Spinal cord (tissue), 10 donors: ENCODE measurements at places on chromosomes 16 and 17. TPM values are rescaled to one million over a fixed set of nuclear protein-coding genes. Genes with fewer than 3 reads are reported as not detected.

The HBA1 gene
- polyA plus RNA-seq, result 1,075 TPM

The SSTR5 gene
- 0.96 TPM for polyA plus RNA-seq

- H3K4me1 ChIP-seq, result peaks cover 59% of the 10 kb centered on the region
- no peak overlapping the region for H3K4me3 ChIP-seq
- no peaks in the 10 kb centered on the region for H3K36me3 ChIP-seq
- peak; percentile 37 for DNase-seq
- peak overlapping the region; percentile 60 for H3K27ac ChIP-seq
- H3K27me3 ChIP-seq, result peaks cover 15% of the 10 kb centered on the region
Measured at GRCh38 chr17:50831471-50831928, 3.9 kb upstream of the WFIKKN2 start.

The CXCL16 gene
- polyA plus RNA-seq, result 18.8 TPM

The PERCC1 gene
- polyA plus RNA-seq, result not detected

The NPW gene
- polyA plus RNA-seq, result 0.49 TPM

DNA sequence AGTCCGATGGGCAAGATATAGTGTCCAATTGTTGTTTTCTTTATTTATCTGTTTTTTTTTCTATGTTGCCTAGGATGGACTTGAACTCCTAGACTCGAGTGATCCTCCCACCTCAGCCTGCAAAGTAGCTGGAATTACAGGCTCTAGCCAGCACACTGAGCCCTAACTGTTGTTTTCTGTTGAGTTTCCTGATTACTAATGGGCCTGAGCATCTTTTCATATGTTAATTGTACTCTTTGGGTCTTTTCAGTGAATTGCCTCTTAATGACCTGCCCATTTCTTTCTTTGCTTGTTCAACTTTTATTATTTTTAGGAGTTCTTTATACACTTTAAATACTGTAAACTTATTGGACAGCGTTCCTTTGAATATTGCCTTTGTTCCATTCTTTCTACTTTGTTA lies 213.0 kb downstream of the HS3ST3B1 start:
- H3K36me3 ChIP-seq, result no peaks in the 10 kb centered on the region
- H3K4me3 ChIP-seq, result no peak overlapping the region
- H3K27ac ChIP-seq, result no peak overlapping the region
- no peaks in the 10 kb centered on the region for H3K27me3 ChIP-seq

GRCh38 chr16:35176449-35176848 lies 1717.0 kb downstream of the TP53TG3F start:
- H3K27ac ChIP-seq, result no peak overlapping the region
- H3K4me3 ChIP-seq, result no peak overlapping the region
- no peaks in the 10 kb centered on the region for H3K36me3 ChIP-seq
- no peaks in the 10 kb centered on the region for H3K27me3 ChIP-seq
- no peaks in the 10 kb centered on the region for H3K4me1 ChIP-seq

The TANC2 gene
- polyA plus RNA-seq, result 68.4 TPM

DNA sequence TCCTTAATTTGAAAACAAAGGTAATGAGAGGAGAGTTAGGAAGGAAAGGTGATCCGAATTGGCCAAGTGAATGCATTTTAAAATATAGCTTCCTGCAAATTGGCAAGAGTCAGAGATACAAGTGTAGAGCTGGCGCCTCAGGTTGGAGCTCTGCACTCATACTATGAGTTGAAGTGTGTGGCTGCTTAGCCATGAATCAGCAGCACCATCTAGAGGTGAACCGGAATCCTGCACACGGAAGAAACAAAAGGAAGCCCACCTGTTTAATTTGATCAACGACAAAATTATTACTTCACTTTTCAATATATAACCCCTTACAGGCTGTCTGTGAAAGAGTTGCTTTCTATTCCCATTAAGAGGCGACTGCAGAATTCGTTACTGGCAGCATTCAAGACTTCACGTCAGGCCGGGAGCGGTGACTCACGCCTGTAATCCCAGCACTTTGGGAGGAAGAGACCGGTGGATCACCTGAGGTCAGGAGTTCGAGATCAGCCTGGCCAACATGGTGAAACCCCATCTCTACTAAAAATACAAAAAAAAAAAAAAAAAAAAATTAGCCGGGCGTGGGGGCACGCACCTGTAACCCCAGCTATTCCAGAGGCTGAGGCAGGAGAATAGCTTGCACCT lies 1253.7 kb upstream of the CDH8 start:
- H3K4me3 ChIP-seq, result no peak overlapping the region
- no peak overlapping the region for H3K27ac ChIP-seq
- H3K4me1 ChIP-seq, result no peaks in the 10 kb centered on the region
- no peaks in the 10 kb centered on the region for H3K27me3 ChIP-seq

- no peak overlapping the region for H3K27ac ChIP-seq
- no peaks in the 10 kb centered on the region for H3K4me1 ChIP-seq
- no peaks in the 10 kb centered on the region for H3K36me3 ChIP-seq
- no peak for DNase-seq
- no peaks in the 10 kb centered on the region for H3K27me3 ChIP-seq
- no peak overlapping the region for H3K4me3 ChIP-seq
Measured at GRCh38 chr17:60792250-60792898, 114.7 kb downstream of the BCAS3 start.

The MLKL gene
- 1.6 TPM for polyA plus RNA-seq

GRCh38 chr16:51305337-51305736 lies 154.3 kb upstream of the SALL1 start:
- no peaks in the 10 kb centered on the region for H3K27me3 ChIP-seq
- no peaks in the 10 kb centered on the region for H3K36me3 ChIP-seq
- no peak for DNase-seq
- no peaks in the 10 kb centered on the region for H3K4me1 ChIP-seq
- H3K4me3 ChIP-seq, result no peak overlapping the region

DNA sequence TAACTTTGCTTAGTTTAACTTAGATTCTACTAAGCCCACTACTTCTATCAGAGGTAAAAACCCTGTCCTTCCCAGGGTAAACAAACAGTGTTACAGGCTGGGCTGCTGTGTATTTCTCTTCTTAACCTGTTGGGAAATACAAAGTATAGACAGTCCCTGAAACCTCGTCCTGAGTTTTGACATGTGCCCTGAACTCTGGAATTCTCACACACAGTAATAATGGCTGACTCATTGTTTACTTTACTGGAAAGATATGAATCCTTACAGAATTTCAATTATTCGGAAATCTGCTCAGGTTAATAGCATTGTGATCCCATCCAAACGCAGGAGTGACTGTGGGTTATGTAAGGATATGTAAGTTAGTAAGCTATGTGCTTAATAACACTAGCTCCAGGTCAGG lies 199.1 kb downstream of the TMEM114 start:
- H3K4me3 ChIP-seq, result no peak overlapping the region
- H3K36me3 ChIP-seq, result no peaks in the 10 kb centered on the region
- no peaks in the 10 kb centered on the region for H3K4me1 ChIP-seq
- H3K27ac ChIP-seq, result no peak overlapping the region
- no peak for DNase-seq

GRCh38 chr16:79721270-79721669 lies 120.7 kb upstream of the MAF start:
- H3K4me3 ChIP-seq, result no peak overlapping the region
- no peaks in the 10 kb centered on the region for H3K27me3 ChIP-seq
- H3K27ac ChIP-seq, result no peak overlapping the region
- peaks cover 3% of the 10 kb centered on the region for H3K4me1 ChIP-seq
- H3K36me3 ChIP-seq, result no peaks in the 10 kb centered on the region

DNA sequence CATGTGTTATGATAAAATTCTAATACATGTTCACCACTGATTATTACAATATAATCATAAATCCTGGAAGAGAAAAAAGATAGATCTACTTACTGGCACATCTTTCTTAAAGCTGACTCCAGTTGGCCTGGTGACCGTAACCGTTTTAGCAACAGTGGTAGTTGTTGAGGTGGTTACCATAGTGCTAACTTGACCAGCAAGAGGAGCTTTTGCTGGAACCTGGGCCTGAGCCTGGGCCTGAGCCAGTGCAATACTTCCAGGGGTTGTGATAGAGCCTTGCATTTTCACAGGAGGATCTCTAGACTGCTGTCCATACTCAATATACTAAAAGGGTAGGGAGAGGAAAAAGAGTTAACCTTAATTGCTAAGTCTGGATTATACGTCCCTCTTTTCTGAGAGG lies 36.2 kb downstream of the SETD6 start:
- no peaks in the 10 kb centered on the region for H3K27me3 ChIP-seq
- H3K36me3 ChIP-seq, result peaks cover 16% of the 10 kb centered on the region
- H3K27ac ChIP-seq, result no peak overlapping the region
- peak; percentile 2 for DNase-seq

The SLC6A2 gene
- polyA plus RNA-seq, result 0.14 TPM

DNA sequence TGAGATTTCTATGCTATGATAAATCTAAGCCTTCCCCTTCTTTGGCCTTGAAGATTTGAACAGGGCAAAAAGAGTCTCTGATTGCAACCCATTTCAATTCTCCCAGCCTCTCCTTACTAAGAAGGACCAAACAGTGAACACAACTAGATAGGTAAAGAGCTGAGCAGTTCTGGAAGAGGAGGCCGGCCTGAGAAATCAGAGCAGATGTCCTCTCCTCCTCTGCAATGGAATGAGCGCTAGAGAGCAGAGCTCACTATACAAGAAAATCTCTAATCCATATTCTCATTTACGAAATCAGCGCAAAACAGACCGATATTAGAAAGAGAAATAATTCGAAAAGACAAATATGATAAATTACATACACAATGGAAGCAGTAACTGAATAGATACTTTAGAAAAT lies 124.2 kb downstream of the CDK5R1 start:
- no peak for DNase-seq
- H3K27me3 ChIP-seq, result no peaks in the 10 kb centered on the region
- H3K4me3 ChIP-seq, result no peak overlapping the region
- no peak overlapping the region for H3K27ac ChIP-seq
- no peaks in the 10 kb centered on the region for H3K36me3 ChIP-seq

The QPRT gene
- polyA plus RNA-seq, result 39.3 TPM

DNA sequence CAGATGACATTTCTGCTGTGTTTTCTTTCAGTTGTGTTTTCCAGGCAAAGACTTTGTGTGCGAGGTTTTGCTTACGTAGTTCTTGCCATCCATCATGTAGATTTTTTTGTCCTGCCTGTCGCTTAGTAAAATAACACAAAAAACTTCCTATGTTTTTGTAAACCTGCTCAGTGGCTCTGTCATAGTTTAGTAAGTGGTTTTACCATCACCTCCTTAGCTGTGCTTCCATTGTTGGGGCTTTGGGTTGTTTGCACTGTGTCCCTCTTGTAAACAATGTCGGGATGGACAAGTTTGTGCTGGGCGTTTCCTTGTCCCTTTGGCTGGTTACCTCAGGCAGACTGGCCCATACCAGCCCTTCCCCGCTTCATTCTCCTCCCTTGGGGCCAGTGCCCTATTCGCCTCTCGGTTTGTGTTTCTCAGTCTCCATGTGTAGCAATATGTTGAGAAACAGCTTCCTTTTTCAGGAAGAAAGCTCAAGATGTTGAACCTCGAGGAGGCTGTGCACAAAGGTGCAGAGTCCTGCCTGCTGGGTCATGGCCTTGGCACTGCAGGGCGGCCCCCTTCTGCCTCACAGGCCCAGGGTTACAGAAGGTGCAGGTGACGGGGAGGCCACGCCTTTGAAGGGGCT lies 74.6 kb downstream of the KSR1 start:
- peaks cover 42% of the 10 kb centered on the region for H3K4me1 ChIP-seq
- H3K36me3 ChIP-seq, result no peaks in the 10 kb centered on the region
- no peak overlapping the region for H3K27ac ChIP-seq
- no peak for DNase-seq
- no peak overlapping the region for H3K4me3 ChIP-seq

DNA sequence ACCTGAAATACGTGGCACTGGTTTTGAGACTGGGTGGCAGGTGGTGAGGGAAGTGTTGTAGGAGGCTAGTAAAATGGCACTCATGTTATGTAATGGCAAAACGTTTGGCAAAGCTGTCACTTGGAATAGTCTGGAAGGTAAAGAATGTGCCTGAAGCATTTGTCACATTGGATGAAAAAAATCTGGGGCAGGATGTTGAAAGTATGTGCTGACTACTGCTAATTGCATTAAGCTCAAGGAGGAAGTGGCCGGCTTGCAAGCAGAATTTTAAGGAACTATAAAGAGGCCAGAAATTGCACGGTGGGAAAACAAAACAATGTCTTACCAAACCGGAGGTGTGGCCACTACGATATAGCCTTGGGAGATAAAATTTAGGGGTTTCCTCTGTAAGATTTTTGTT lies 26.6 kb upstream of the NLRP1 start:
- peaks cover 7% of the 10 kb centered on the region for H3K4me1 ChIP-seq
- H3K27ac ChIP-seq, result no peak overlapping the region
- H3K4me3 ChIP-seq, result no peak overlapping the region

GRCh38 chr16:8585857-8586256 lies 4.5 kb downstream of the TMEM114 start:
- no peak overlapping the region for H3K27ac ChIP-seq
- no peaks in the 10 kb centered on the region for H3K36me3 ChIP-seq
- no peak for DNase-seq
- H3K4me3 ChIP-seq, result no peak overlapping the region
- H3K4me1 ChIP-seq, result peaks cover 17% of the 10 kb centered on the region
- H3K27me3 ChIP-seq, result peaks cover 32% of the 10 kb centered on the region

- H3K36me3 ChIP-seq, result no peaks in the 10 kb centered on the region
- no peak overlapping the region for H3K27ac ChIP-seq
- no peaks in the 10 kb centered on the region for H3K4me1 ChIP-seq
- no peak for DNase-seq
Measured at GRCh38 chr17:74725111-74725510, 11.9 kb upstream of the RAB37 start.
